ENCODE measurements at places on chromosomes 11 and 22.

DNA sequence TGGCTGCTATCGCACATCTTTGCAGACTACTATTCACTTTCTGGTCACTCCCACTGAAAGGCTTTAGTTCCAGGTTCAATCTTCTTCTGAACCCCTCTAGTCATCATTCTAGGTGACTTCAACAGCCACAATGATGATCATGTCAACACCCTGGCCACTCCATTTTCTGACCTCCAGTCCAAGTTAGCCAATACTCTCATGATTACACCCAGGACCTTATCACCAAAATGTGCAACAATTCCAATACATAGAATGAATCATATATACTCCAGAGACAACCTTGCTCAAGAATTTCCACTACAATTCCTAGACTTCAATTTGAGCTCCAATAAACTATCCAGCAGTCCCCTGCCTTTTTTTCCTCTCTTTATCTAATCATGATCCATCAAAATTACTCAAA, 70.7 kb downstream of the PAK1 start:
- no peak for DNase-seq

GRCh38 chr22:31574055-31574670, 77.8 kb downstream of the SFI1 start:
- no peak for DNase-seq

DNA sequence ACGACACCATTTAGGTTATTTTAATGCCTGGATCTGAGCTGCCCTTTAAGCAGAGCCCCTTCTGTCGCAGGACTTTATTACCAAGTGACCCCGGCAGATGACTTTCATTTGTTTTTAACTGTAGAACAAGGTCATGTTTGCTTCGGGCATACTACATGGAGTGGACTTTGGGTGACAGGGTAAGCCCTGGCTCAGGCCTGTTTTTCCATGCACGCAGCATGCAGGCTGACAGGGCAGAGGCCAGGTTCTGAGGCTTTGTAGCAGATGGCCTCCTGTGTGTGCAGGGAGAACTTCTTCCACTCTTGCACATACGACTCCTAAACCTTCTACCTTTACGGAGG, 50.5 kb downstream of the SNX19 start:
- DNase-seq = no peak

GRCh38 chr11:81888391-81888790, 845.3 kb downstream of the FAM181B start:
- DNase-seq = no peak

DNA sequence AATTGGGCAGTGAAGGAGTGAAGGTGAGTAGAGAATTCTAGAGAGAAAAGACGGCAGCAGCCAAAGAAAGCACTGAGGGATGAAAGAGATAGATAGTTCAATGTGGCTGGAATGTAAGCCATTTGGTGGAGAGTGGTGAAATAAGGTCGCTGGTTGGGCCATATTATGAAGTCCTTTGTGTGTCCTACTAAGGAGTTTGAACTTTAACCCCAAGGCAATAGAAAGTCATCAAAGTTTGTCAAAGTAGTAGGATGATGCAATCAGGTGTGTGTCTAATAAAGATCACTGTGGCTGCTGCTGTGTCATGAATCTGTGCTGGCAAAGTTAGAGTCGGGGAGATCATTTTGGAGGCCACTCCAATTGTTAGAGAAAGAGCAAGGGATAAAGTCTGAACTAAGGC, 18.7 kb downstream of the RNF121 start:
- no peak for DNase-seq

- DNase-seq = no peak
Measured at GRCh38 chr11:77125191-77125590, 2.9 kb upstream of the MYO7A start.

- no peak for DNase-seq
Measured at GRCh38 chr11:123181075-123181474, 14.0 kb downstream of the CLMP start.

DNA sequence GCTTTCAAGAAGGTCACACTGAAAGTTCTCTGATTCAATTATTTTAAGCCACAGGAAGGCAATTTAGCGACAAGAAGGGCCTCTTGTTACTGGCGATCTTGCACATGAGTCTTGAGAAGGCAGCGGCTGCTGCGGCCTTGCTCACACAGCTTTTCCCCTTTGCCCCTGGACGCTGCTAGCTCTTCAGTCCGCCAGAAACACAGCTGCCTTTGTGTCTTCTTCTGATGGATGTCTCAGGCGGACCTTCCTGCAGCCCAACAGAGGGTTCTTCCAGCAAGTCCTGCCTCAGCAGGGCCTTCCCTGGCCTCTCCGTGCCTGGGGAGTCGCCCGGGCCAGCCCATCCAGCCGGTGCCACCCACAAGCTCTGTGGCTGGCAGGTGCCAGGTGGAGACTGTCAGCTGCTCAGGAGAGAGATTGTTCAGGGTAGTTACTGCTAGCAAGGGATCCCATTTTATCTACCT, 59.4 kb downstream of the PKNOX2 start:
- DNase-seq = no peak

- DNase-seq = no peak
Measured at GRCh38 chr11:120215634-120216033, 4.8 kb downstream of the OAF start.

All from NCI-H1930 (cell line).